Activated CD8-positive, alpha-beta memory T cell treated with anti-CD3 and anti-CD28 coated beads, Interleukin-2, amount 50 U/mL, for 4 hours (primary cell): ENCODE measurements at places on chromosomes 1 and 21.

- no peak for DNase-seq
These were observed 33.6 kb upstream of the CASZ1 start for GRCh38 chr1:10829965-10830515.

- DNase-seq = no peak
These were observed 2.7 kb downstream of the ARHGEF11 start for GRCh38 chr1:157042846-157043245.

- no peak for DNase-seq
These were observed 83.9 kb upstream of the ZNF648 start for GRCh38 chr1:182145441-182145840.

DNA sequence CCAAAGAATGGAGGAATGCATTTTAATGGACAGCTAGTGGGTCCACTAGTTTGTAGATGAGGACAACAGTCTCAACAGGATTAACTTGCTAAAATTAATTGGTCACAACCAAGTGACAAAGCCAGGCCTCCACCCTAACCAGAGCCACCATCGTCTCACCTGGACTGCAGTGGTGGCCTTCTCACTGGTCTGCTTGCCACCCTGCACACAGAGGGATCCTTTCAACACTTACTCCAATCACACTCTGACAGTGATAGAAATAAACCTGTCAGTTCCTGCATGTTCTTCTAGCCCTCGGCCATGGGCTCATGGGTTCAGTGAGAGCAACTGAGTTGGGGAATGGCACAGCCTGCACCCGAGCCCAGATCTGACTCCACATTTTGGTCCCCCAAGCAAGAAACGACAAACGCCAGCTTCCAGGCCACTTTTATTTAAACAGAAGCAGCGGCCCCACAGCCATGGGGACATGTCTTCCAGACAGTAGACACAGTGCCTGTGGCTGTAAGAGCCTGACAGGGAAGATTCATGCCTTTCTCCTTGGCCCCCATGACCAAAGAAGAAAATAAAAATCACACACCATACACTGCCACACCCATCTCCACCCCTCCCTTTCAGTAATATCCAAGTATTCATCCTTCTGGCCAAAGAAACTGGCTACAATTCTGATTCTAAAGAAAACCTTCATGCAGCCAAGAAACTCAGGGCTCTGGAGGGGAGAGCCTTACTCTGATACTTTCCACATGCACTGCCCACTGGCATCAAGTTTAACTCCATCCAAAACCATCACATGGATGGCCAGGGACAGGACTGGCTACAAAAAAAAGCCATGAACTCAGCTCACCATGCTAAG, 37.6 kb downstream of the DHCR24 start:
- no peak for DNase-seq

GRCh38 chr1:184113251-184113650, 61.7 kb downstream of the TSEN15 start:
- no peak for DNase-seq

DNA sequence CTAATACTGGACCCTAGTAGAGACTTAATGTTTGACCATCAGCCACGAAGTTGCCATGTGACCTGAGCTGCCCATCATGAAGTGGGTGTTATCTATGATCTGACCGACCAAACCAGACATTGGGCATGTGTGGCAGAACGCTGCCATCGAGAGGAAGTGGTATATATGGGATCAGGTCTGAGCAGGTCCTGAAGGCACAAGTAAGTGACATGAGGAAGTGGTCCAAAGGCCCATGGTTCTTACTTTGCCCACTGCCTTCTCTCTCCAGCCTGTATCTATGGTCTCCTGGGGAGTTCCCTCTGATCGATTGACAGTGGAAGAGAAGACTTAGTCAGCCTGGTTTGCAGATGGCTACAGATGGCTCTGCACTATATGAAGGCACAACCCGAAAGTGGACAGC, 7.9 kb downstream of the SPSB1 start:
- no peak for DNase-seq

- DNase-seq = no peak
These were observed 448.0 kb downstream of the KCNT2 start for GRCh38 chr1:196160066-196160795.

- DNase-seq = peak; percentile 57
These were observed 862 bp upstream of the DIPK1A start for GRCh38 chr1:92961896-92962752.

- no peak for DNase-seq
These were observed 865 bp upstream of the AMY2A start for GRCh38 chr1:103616362-103616761.

DNA sequence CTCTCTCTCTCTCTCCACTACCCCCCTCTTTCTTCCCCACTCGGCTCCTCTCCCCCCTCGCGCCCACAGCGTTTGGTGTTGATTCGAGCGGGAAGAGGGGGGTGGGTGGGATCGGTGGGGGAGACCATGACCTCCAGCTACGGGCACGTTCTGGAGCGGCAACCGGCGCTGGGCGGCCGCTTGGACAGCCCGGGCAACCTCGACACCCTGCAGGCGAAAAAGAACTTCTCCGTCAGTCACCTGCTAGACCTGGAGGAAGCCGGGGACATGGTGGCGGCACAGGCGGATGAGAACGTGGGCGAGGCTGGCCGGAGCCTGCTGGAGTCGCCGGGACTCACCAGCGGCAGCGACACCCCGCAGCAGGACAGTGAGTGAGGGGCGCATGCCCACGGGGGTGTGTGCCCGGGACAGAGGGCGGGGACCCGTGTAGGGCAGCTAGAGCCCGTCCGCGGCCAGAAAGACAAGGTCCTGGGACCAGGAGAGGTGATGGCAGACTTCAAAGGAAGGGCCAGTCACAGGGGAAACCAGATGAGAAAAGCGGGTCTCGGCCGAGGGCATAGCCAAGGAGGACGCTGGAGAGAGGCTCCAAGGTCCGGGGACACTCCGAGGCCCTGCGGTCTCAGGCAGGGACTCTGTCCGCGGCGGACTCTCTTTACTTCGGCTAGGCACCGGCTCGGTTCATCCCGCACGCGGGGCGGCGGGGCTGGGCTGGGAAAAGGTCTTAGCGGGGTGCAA, at the start of gene PRRX1:
Gene PRRX1, plus strand, starts transcription at position 39 of the 735 bp plus-strand sequence. Its CDS starts 88 bp downstream, at position 127.
- no peak for DNase-seq

DNA sequence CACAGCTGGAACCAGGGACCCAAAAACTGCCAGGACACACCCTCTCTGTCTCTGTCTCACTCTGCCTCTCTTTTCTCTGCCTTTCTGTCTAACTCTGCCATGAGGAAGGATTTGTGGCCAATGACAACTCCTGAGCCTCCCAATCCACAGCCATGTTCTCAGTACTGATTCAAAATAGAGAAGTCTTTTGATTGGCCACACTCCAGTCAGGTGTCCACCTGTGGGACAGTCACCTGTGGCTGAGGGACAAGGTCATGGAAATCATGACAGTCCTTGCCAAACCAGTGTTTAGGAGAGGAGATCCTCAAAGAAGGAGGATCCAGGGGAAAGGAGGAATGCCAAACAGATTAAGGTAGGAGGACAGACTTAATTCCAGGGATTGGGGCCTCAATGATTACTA, 15.8 kb downstream of the TINAGL1 start:
- DNase-seq = no peak

- no peak for DNase-seq
These were observed 115.2 kb downstream of the ROR1 start for GRCh38 chr1:63888984-63889383.

DNA sequence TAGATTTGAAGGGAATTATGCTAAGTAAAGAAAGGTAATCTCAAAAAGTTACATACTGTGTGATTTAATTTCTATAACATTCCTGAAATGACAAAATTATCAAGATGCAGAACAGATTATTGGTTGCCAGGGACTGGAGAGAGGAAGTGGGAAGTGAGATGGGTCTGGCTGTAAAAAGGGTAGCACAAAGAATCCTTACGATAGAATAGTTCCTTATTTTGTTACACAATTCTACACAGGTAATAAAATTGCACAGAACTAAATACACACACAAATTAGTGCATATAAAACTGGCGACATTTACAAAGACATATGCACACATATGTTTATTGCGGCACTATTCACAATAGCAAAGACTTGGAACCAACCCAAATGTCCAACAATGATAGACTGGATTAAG, 33.5 kb downstream of the ZNF684 start:
- DNase-seq = no peak

- no peak for DNase-seq
These were observed 1.5 kb downstream of the AJAP1 start for GRCh38 chr1:4655674-4656532.

GRCh38 chr1:115545791-115546733, 95.7 kb upstream of the VANGL1 start:
- no peak for DNase-seq

GRCh38 chr1:226988334-226988666, 48.2 kb downstream of the COQ8A start:
- no peak for DNase-seq
